Caco-2 (cell line): ENCODE measurements at places on chromosomes 11 and 22.

DNA sequence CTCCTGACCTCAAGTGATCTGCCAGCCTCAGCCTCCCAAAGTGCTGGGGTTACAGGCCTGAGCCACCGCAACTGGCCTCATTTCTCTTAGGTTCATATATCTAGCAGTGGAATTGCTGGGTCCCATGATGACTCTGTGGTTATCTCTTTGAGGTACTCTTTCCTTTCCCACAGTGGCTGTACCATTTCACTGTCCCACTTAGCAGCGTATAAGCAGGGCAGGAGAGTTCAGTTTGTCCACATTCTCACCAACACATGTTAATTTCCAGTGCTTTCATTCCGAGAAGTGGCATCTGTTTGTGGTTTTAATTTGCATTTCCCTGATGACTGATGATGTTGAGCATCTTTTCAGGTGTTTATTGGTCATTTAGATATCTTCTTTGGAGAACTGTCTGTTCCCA is 16.4 kb downstream of the PRR5 start:
- DNase-seq = no peak

- DNase-seq = no peak
These were observed 28.2 kb downstream of the C2CD3 start for GRCh38 chr11:74142624-74143023.

DNA sequence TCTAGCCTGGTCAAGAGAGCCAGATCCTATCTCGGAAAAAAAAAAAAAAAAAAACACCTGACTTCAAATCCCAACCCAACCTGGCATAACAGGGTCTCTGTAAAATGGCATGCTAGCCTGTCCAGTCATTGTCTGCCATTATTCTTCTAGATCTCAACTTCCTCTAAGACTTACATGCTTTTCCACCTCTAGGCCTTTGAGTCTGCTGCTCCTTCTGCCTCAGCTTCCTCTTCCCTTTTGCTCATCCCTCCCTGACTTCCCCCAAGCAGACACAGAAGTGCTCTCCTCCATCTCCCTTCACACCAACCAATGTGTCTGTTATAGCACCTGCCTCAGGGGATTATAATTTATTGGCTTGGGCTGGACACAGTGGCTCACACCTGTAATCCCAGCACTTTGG is 7.8 kb downstream of the STK33 start:
- DNase-seq = no peak

- no peak for DNase-seq
These were observed 17.7 kb upstream of the MS4A7 start for GRCh38 chr11:60360621-60361020.

- DNase-seq = no peak
These were observed 34.0 kb downstream of the WNT7B start for GRCh38 chr22:45942787-45943493.

- DNase-seq = peak; percentile 81
These were observed 27.3 kb downstream of the SLC1A2 start for GRCh38 chr11:35391922-35392688.

DNA sequence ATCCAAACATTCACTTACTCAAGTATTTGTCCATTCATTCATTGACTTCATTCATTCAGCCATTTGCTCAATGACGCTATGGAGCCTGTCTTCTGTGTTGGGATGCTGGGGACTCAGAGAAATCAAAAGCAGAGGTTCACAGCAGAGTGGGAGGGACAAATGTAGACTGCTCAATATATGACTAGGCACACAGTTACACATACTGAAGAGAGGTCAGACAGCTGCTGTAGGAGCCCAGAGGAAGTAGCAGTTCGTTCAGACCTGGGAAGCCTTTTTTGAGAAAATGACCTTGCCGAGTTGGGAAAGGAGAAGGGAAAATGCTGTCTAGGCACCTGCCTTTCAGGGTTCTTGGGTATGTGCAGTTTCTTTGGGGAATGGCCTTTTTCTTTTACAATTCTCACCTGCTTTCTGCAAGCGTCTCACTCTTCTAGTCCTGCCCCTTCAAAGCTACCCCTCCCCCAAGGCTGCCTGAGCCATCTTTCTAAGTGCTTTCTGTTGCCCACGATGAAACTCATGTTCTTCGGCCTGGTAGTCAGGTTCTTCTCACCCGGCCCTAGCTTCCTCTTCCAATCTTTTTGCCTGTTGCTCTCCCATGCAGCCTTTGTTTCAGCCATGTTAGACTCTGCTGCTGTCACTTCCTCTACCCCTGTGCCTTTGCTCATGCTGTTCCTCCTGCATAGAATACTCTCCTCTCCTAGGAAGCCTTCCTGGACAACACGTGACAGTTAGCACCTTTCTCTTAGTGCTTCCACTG is 4.2 kb upstream of the UVRAG start:
- peak; percentile 18 for DNase-seq
